Tibial nerve (tissue), 4 donors: ENCODE measurements at places on chromosomes 2 and 18.

DNA sequence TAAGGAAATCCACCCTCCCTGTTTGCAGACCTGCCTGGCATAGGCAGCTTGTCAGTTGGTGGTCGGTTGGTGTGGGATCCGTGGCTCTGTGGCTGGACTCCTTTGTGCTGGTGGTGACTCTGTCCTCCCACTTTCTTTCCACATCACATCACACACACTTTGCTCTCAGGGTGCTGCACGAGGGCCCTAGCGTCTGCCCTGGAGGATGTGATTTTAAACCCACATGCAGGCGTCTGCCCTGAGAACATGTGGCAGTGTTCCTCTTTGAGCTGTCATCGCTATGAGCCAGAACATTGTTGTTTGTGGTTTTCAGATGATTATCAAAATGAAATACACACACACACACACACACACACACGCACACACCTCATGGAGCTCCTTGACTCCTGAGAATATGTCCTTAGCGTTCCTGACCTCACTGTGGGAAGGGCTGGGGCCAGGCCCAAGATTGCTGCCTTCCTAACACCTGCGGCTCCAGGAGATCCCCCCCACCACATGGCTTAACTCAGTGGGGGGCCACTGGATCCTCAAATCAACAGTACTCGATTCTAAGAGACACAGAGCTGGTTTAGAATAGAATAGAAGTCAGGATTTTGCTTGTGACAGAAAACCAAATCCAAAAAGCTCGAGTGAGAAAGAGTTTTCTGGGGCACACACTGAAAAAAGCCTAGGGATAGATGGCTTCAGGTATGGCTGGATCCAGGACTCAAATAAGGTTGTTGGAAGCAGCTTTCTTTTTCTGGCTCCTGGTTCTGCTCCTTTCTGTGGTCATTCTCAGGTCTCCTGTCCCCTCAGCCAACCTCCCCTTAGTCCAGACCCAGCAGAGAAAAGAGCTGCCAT is 54.8 kb downstream of the RTP5 start:
- H3K4me3 ChIP-seq, result no peak overlapping the region
- no peaks in the 10 kb centered on the region for H3K27me3 ChIP-seq
- no peaks in the 10 kb centered on the region for H3K36me3 ChIP-seq
- H3K4me1 ChIP-seq, result no peaks in the 10 kb centered on the region
- no peak overlapping the region for H3K27ac ChIP-seq

GRCh38 chr18:33097126-33097525 is 324.3 kb upstream of the KLHL14 start:
- H3K36me3 ChIP-seq, result no peaks in the 10 kb centered on the region
- H3K27ac ChIP-seq, result no peak overlapping the region
- H3K4me3 ChIP-seq, result no peak overlapping the region
- no peaks in the 10 kb centered on the region for H3K4me1 ChIP-seq

- no peaks in the 10 kb centered on the region for H3K36me3 ChIP-seq
- no peaks in the 10 kb centered on the region for H3K4me1 ChIP-seq
- H3K27ac ChIP-seq, result no peak overlapping the region
- no peak overlapping the region for H3K4me3 ChIP-seq
- no peak for DNase-seq
Measured at GRCh38 chr18:6629635-6630140, 99.8 kb upstream of the ARHGAP28 start.

- H3K36me3 ChIP-seq, result no peaks in the 10 kb centered on the region
- H3K27ac ChIP-seq, result no peak overlapping the region
- H3K27me3 ChIP-seq, result no peaks in the 10 kb centered on the region
- H3K4me3 ChIP-seq, result no peak overlapping the region
- no peak for DNase-seq
Measured at GRCh38 chr2:128682266-128682665, 363.6 kb upstream of the HS6ST1 start.

- no peaks in the 10 kb centered on the region for H3K27me3 ChIP-seq
- peaks cover 4% of the 10 kb centered on the region for H3K4me1 ChIP-seq
- no peaks in the 10 kb centered on the region for H3K36me3 ChIP-seq
- DNase-seq, result no peak
- H3K27ac ChIP-seq, result no peak overlapping the region
Measured at GRCh38 chr2:60708630-60709320, 47.3 kb upstream of the PAPOLG start.

DNA sequence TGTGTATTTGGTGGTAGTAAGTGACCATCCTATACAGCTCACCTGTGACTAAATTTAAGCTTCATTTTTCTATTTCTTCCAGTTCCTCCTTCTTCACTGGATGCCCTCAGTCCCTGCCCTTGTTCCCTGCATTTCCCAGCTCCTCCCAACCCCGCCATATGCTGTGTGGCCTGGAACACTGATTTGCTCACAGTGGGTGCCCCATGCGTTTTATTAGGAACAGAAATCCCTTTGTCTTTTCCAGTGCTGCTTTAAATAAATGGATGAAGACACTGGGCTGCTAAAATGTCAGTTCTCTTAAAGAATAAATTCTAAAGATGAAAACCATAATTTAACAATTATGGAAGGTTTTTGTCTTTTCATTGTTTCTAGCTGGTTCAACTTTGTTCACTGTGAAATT is 477.3 kb downstream of the DCDC2C start:
- H3K27ac ChIP-seq, result no peak overlapping the region
- no peaks in the 10 kb centered on the region for H3K27me3 ChIP-seq
- H3K4me3 ChIP-seq, result no peak overlapping the region

DNA sequence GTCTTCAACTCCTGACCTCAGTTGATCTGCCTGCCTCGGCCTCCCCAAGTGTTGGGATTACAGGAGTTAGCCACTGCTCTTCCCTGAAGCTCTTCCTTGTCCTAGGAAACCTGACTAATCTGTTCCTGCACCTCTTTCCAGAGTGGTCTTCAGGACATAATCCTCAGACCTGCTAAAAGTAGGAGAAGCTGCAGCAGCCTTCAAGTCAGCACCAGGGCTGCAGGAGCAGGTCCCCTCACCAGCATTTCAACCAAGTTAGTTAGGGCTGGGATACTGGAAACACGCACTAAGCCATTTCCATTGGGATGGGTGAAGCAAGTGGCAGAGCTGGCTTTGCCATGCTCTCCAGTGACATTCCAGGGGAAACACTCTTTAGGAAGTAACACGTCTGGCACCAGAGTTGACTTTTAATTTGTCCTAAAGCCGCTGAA is 9.9 kb downstream of the NCL start:
- no peaks in the 10 kb centered on the region for H3K27me3 ChIP-seq
- peaks cover 4% of the 10 kb centered on the region for H3K36me3 ChIP-seq
- H3K4me1 ChIP-seq, result no peaks in the 10 kb centered on the region
- H3K27ac ChIP-seq, result no peak overlapping the region
- DNase-seq, result no peak

DNA sequence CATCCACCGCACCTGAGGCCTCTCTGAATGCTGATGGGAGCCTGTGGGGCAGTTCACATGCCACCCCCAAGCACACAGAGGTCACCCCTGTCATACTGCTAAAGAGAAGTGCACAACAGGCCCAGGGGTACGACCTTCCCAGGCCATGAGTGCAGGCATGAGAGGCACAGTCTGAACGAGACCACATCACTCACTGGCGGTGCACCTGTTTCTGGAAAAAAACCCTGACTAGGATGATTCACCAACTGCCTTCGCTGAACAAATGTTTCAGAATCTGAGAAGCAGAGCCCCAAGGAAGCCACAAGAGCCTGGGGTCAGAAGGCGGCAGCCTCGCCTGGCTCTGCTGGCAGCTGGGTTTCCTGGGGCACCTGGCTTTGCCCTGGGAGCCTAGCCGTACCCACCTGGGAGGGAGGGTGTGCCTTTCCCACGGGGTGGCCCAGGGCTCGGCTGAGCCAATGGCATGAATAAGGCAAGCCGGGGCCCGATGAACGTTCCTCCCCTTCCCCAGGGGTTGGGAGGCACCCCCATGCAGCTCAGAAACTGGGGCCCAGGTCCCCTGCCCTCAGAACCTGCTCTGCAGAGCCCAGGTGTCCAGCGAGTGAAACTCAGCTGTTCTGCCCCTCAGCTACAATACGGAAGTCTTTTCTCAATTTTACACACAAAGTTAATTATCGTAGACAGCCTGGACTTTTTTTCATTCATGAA is 73.8 kb downstream of the HDAC4 start:
- no peak for DNase-seq
- H3K27me3 ChIP-seq, result no peaks in the 10 kb centered on the region
- H3K27ac ChIP-seq, result peak overlapping the region; percentile 70
- H3K4me3 ChIP-seq, result no peak overlapping the region

DNA sequence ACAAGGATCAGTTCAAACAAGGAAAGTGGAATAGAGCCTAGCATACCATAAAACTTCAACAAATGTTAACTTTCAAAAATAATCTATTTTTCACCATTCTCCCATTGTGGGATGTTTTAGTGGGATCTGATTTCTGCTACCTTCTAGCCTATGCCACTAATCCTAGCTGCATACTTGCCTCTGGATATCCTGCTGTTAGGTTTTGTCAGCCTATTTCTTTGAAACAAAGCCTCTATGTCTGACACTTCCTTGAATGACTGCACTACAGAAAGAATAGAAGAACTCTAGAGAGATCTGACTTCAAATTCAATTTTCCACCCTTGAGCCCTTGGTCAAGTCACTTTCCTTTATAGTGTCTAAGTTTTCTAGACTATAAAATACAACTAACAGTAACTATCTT is 291.5 kb downstream of the PTH2R start:
- H3K27ac ChIP-seq, result no peak overlapping the region
- H3K4me3 ChIP-seq, result no peak overlapping the region
- H3K4me1 ChIP-seq, result no peaks in the 10 kb centered on the region
- no peak for DNase-seq
- H3K36me3 ChIP-seq, result no peaks in the 10 kb centered on the region
- H3K27me3 ChIP-seq, result no peaks in the 10 kb centered on the region

DNA sequence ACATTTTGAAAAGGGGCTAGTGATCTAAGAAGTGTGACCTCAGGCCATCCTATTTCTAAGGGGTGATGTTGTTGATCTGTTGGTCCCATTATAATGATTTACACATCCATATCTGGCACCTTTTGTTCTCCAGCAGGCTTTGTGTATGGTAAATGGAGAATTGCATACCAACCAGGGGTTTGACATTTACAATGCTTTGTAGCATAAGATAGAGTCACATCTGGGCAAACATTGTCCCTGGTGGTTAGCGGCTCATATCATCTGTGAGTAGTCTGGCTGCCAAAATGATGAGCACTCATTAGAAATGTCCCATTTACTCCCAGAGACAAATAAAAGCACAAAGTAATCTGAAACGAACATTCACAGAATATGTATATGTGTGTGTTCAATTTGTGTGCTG is 1775.5 kb upstream of the CELF4 start:
- no peak for DNase-seq
- no peak overlapping the region for H3K27ac ChIP-seq
- H3K36me3 ChIP-seq, result no peaks in the 10 kb centered on the region
- H3K4me3 ChIP-seq, result no peak overlapping the region
- no peaks in the 10 kb centered on the region for H3K4me1 ChIP-seq
